ENCODE measurements at places on chromosomes 11 and 22. TPM values are rescaled to one million over a fixed set of nuclear protein-coding genes. Genes with fewer than 3 reads are reported as not detected.

IGLL5 gene
- not detected for total RNA-seq

CNTF gene
- 5.5 TPM for total RNA-seq

RBMXL2 gene
- 0.11 TPM for total RNA-seq

GGTLC2 gene
- total RNA-seq = not detected

GP1BB gene
- 1.6 TPM for total RNA-seq

DUSP8 gene
- 0.15 TPM for total RNA-seq

SYT12 gene
- total RNA-seq = 0.19 TPM

SERPINH1 gene
- 121 TPM for total RNA-seq

PIK3C2A gene
- total RNA-seq = 11.0 TPM

GPR137 gene
- total RNA-seq = 27.5 TPM

TMPRSS13 gene
- total RNA-seq = not detected

NECTIN1 gene
- 5.7 TPM for total RNA-seq

SLCO2B1 gene
- total RNA-seq = not detected

KCNK4 gene
- 0.68 TPM for total RNA-seq

CATSPER1 gene
- total RNA-seq = 9.7 TPM

LRRC55 gene
- not detected for total RNA-seq

C11orf87 gene
- not detected for total RNA-seq

MIOX gene
- 0.34 TPM for total RNA-seq

MYO7A gene
- 0.88 TPM for total RNA-seq

HBE1 gene
- 40.6 TPM for total RNA-seq

CD3D gene
- not detected for total RNA-seq

C11orf21 gene
- total RNA-seq = not detected

USP35 gene
- 3.1 TPM for total RNA-seq

LARGE2 gene
- total RNA-seq = 0.19 TPM

NXPE4 gene
- not detected for total RNA-seq

KRTAP5-3 gene
- total RNA-seq = not detected

PKP3 gene
- 33.4 TPM for total RNA-seq

OR8A1 gene
- 0.61 TPM for total RNA-seq

CCDC83 gene
- not detected for total RNA-seq

SMC1B gene
- total RNA-seq = not detected

BATF2 gene
- 1.3 TPM for total RNA-seq

OR8K5 gene
- not detected for total RNA-seq

OTOG gene
- total RNA-seq = not detected

BRSK2 gene
- 0.48 TPM for total RNA-seq

IGF2 gene
- not detected for total RNA-seq

SAC3D1 gene
- total RNA-seq = 22.5 TPM

CABP4 gene
- 0.15 TPM for total RNA-seq

EMID1 gene
- 0.21 TPM for total RNA-seq

OR10S1 gene
- total RNA-seq = not detected

TCF20 gene
- 36.0 TPM for total RNA-seq

MS4A7 gene
- not detected for total RNA-seq

ARVCF gene
- total RNA-seq = 2.2 TPM

CCDC134 gene
- total RNA-seq = 7.4 TPM

CDKN1C gene
- total RNA-seq = 22.2 TPM

All from A375 (cell line).